Muscle of arm (tissue), 14 donors: ENCODE measurements at places on chromosomes 16 and 17.

GRCh38 chr17:32185875-32186274 lies 43.6 kb downstream of the RHOT1 start:
- no peak for DNase-seq

- no peak for DNase-seq
Observed at GRCh38 chr16:55043499-55043898, 112.8 kb downstream of the IRX5 start.

DNA sequence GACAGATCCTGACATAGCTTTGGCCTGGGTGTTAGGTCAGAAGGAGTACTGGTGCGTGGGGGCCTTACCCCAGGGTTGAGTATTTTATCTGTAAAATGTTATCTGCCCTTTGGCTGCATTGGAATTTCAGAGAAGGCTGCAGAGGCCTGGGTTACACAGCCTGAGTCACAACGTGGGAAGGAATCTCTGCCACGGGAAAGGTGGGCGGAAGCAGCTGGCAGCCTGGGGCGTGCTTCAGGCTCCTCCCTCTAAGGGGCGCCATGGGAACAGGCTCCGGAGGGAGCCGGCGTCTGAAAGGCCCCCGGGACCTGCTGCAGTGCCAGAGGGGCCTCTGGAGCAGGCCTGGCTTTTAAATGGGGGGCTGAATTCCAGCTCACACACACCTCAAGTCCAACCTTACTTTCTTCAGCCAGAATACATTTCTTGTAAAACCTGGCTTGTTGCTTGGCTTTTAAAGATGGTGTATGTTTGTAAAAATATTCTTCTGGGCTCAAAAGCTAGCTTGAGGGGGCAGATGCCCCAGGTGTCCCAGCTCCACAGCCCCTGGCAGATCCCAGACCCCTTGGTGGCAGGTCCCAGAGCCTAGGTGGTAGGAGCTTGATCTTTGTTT lies 142.2 kb downstream of the RAB11FIP4 start:
- DNase-seq = no peak

GRCh38 chr17:34997355-34997862 lies 17.1 kb downstream of the LIG3 start:
- DNase-seq = peak; percentile 91

DNA sequence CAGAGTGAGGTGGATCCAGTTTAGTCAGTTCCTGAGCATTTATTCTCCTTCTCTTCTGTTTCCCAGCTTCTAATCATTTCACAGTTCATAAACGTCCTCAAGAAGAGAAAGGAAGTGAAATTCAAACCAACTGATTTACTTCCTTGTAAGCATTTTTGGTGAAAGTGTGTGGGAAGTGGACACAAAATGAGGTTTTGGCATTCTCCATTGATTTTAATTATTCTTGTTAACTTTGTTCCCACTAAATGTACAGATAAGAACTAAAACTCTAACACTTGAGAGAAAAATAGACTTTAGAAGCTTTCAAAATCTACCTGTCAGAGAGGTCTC lies 42.7 kb upstream of the CORO6 start:
- no peak for DNase-seq

GRCh38 chr16:5560084-5560483 lies 462.5 kb upstream of the EEF2KMT start:
- no peak for DNase-seq

GRCh38 chr17:40349895-40350688 lies 14.4 kb downstream of the GJD3 start:
- no peak for DNase-seq

DNA sequence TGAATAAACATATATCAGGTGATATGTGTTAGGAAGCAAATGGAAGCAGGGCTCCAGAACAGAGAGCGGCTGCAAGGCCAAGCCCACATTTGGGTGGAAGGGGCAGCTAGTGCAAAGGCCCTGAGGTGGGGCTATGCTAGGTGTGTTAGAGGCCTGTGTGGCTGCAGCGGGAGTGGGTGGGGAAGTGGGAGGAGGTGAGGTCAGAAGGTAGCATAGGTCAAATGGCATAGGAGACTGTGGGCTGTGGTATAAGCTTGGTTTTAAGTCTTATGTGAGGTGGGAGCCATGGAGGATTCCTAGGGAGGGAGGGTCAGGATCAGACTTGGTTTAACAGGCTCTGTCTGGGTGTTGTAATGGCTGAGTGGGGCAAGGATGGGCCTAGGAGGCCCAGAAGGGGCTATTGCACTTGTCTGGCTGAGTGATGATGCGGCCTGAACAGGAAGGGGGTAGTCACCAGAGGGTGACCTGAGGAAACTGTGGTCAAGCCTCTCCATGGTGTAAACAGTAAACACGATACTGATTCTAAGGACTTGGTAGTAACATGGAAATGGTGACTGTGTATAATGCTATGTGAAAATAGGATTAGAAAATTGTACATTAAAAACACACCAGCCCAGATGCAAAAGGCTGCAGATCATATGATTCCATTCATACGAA lies 31.1 kb downstream of the RAI1 start:
- no peak for DNase-seq

DNA sequence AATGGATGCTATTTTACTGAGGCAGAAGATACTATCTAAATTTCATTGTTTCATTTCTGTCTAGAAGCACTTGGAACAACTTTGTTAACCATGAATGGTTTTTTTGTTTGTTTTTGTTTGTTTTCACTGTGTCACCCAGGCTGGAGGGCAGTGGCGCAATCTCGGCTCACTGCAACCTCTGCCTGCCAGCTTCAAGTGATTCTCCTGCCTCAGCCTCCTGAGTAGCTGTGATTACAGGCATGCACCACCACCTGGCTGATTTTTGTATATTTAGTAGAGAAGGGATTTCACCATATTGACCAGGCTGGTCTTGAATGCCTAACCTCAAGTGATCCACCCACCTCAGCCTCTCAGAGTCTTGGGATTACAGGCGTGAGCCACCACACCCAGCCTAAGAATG lies 40.5 kb downstream of the ABHD15 start:
- DNase-seq = no peak

DNA sequence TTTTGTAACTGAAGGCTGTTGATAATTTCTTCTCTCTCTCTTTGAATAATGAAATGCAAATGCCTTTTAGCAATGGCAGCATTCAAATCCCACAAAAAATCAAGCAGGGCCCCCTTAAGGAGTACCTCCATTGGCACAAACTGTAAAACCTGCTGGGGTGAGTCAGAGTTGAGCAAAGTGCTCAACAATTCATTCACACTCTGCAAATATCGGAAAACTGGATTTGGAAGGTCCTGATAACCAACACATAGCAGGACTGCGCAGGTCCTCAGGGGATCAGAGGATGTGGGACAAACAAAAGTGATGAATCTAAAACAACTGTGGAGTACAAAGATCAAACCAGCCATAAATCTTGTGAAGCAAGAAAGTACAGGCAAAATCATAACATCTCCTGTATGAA lies 5.6 kb downstream of the CMTR2 start:
- no peak for DNase-seq

- DNase-seq = no peak
Observed at GRCh38 chr17:56653877-56654276, 60.4 kb downstream of the NOG start.

DNA sequence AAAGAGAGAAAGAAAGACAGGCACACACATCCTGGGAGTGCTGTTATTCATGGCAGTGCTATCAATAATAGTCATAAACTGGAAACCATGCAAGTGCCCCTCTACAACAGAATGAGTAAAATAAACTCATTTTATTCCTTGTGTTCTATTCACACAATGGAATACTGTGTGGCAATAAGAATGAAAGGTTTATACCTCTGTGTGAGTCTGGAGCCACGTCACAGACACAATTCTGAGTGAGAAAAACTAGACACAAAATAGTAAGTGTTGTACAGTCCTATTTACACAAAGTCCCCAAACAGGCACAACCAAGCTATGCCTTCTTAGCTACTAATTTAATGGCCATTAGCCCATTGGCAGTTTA lies 429.7 kb downstream of the SLC39A11 start:
- DNase-seq = no peak

DNA sequence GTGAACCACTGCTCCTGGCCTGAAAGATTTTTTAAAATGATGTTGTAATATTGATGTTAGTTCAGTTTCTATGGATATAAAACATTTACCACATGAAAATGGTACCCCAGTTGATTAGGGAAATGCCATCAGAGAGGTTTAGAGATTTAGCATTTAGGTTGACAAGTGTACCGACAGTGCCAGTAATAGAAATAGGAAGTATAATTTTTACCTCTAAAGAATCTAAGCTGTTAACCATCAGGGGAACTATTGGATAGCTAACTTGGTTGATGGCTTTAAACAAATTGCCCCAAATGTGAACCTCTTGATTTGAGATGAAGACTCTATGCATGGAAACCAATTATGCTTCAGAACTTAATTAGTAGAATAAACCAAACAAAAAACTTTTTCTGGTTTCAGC lies 6.4 kb downstream of the CBFB start:
- DNase-seq = no peak

DNA sequence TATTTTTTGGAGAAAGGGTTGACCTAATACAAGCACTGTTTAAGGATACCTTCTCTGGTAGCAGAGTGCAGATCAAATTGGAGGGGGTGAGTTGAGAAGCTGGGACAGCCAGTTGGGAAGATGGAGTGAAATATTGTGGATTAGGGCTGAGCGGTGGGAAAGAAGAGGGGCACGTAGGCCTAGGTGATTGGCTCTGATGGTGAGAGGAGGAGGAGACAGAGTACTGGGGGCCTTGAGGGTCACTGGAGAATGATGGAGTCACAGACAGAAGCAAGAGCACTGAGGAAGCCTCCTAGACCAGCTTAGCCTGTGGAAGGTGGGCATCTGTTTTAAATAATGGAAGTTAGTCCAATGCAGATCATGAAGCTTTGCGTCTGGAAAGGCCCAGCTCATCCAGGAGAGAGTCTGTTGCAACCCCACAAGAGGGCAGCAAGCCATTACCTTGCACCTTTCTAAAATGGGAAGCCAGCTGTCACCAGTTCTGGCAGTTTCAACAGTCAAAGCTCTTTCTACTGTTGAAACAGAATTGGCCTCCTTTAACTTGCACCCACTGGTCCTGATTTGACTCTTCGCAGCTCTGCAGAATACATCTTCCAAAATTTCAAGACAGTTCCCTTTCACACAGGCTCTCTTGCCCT lies 11.8 kb downstream of the SLC9A5 start:
- DNase-seq = no peak

GRCh38 chr17:9434642-9435057 lies 141.0 kb downstream of the STX8 start:
- DNase-seq = no peak

- no peak for DNase-seq
Observed at GRCh38 chr17:42642336-42642735, 16.7 kb upstream of the TUBG2 start.

DNA sequence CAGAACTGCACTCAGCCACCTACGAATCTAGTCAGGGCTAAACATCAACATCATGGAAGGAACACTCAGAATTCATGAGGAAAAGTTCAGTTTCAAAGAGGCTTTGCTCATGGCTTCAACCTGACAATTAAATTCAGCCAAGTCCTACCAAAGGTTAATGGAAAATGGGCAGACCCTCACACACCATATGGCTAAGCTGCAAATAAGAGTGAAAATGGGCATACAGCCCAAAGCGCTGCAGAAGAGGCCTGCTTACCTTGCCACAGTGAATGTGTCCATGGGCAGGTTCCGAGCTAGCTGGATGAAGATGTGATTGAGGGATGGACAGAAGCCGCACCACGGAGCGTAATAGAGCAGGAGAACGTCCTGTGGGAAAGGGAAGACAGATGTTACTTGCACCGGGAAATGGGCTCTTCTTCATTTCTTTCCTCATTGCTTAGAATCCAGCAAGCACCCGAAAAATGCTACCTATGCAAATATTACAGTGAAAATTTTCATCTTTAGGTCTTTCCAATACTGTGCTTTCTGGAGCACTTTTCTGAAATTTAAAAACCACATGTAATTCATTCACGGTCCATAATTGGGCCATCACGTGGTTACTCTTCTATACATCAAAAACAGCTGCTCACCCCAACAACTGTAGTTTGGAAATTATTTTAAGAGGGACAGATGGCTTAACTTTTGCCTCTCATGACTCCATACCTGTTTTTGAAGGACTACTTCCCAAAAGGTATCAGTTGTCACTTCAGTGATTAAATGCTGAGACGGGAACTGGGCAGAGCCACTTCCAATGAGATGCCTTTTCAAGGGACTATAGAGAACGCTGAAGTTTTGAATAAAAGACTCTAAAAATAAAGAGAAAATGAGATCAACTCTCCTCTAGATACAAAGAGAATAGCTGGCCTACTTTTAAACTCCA lies 19.6 kb downstream of the SNN start:
- peak; percentile 53 for DNase-seq

DNA sequence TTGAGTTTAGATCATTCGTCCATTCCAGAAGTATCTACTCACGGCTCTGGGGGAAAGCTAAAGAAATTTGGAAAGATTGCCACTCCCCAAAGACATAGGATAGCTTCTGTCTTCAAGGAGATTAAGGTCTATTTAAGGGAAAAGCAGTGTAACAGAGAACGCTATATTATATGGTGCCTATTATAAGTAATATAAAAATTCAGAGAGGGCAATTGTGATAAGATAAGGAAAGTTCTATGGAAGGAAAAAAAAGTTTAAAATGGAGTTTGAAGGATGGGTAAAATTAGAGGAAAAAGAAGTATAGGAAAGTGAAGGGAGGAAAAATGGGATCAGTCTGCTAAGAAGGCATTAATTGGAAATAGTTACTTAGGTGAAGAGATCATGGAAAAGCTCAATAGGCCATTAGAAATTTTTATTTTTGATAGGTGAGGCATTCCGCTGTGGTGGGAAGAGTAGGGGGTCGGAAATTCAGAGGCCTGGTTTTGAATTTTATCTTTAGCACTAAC lies 690 bp upstream of the CDC27 start:
- no peak for DNase-seq

DNA sequence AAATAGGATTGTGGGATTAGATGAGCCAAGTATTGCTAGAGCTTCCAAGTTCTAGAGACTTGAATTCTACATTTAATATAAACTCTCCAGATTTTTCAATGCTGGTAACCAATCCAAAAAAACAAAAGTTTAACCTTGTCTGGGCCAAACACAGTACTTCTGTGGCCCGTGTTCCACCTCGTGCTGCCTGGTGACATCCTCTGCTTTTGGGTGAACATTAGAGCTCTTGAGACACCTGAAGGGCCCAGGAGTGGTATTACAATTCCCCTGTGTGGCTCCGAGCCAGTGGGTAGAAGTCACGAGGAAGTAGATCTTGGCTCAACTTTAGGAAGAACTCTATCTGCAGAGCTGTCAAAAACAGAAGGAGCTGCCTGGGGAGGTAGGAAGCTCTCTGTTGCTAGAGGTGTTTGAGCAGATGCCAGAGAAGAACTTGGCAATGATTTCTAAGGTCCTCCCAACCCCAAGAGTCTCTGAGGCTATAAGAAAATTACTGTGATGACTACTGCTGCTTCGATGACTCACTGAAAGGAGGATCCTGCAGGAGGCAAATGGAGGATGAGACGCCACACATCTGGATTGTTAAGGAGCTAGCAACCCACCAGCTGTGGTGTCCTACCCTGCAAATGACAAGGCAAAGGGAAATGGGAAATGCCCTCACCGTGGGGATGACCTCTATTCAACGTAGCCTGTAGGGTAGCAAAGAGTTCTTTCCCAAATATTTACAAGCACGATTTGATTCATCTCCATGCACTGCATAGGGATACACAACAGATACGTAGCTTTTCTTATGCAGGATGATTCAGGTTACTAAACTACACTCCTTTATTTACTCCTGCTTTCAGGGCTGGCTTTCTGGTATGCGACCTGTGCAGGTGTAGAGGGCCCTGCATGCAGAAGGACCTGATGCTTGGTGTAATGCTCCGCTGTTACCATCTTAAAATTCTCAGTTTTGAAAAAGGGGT lies 45.8 kb upstream of the GAS7 start:
- peak; percentile 83 for DNase-seq

- DNase-seq = no peak
Observed at GRCh38 chr17:27384261-27384701, 72.0 kb upstream of the KSR1 start.

GRCh38 chr16:88770461-88771293 lies 14.3 kb downstream of the PIEZO1 start:
- no peak for DNase-seq

GRCh38 chr17:55588446-55589242 lies 77.4 kb upstream of the SMIM36 start:
- no peak for DNase-seq
